NCI-H187 (cell line): ENCODE measurements at places on chromosomes 7 and 10.

- no peak for DNase-seq
Observed at GRCh38 chr7:25260862-25261494, 32.7 kb upstream of the NPVF start.

GRCh38 chr10:108388706-108389105 is 1224.2 kb upstream of the SORCS1 start:
- DNase-seq: no peak

- DNase-seq: no peak
Observed at GRCh38 chr10:84957427-84957826, 629.0 kb downstream of the CCSER2 start.

DNA sequence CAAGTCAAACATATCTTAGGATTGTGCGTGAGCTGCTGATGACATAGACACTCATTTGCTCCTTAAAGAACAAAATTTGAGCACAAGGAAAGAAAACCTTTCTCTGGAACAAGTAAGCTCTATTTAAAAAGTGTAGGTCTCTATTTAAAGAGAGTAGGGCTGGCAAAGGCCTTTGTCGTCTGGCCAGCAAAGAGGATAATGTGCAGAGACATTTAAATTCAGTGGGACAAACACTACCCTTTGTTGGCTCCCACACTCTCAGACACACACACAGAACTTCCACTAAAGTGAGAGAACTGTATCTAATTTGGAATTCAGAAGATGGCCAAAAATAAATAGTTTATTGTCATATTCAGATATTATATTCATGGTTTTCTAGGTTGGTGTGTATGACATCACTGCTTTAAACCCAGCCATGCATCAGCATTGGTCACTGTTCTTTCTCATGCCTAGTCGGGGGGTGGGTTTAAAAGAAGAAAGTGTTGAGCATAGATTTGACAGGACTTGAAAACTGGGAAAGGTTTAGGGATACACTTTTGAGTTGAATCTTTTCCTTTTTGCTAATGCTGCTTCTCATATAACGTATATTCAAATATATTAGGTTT is 49.5 kb upstream of the HDAC9 start:
- DNase-seq: no peak

GRCh38 chr7:22350466-22351328 is 6.3 kb downstream of the RAPGEF5 start:
- DNase-seq: no peak

- no peak for DNase-seq
Observed at GRCh38 chr7:41222746-41223145, 480.1 kb downstream of the INHBA start.

DNA sequence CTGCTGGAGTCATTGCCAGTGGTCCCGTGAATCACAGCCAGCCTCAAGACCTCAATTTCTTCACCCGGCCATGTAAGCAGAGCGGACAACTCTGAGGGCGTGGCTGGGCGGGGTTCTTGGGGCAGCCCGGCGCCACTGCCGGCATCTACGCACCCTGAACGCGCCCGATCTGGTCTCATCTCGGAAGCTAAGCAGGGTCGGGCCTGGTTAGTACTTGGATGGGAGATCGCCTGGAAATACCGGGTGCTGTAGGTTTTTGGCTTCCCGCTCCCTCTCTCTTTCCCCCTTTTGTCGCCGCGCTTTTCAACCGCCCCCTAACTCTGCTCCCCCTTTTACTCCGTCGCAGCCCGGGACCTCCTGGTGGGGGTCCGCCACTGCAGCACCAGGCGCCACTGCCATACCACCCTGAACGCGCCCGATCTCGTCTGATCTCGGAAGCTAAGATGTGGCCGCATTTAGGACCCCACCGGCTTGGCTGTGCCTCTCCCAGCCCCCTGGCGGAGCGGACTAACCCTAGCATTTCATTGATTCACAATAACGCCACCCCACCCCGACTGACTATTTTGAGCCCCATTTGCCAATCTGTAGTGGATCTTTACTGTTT is 25.3 kb downstream of the GARIN1A start:
- no peak for DNase-seq

GRCh38 chr10:69730251-69731156 is 71.2 kb upstream of the COL13A1 start:
- DNase-seq: no peak

DNA sequence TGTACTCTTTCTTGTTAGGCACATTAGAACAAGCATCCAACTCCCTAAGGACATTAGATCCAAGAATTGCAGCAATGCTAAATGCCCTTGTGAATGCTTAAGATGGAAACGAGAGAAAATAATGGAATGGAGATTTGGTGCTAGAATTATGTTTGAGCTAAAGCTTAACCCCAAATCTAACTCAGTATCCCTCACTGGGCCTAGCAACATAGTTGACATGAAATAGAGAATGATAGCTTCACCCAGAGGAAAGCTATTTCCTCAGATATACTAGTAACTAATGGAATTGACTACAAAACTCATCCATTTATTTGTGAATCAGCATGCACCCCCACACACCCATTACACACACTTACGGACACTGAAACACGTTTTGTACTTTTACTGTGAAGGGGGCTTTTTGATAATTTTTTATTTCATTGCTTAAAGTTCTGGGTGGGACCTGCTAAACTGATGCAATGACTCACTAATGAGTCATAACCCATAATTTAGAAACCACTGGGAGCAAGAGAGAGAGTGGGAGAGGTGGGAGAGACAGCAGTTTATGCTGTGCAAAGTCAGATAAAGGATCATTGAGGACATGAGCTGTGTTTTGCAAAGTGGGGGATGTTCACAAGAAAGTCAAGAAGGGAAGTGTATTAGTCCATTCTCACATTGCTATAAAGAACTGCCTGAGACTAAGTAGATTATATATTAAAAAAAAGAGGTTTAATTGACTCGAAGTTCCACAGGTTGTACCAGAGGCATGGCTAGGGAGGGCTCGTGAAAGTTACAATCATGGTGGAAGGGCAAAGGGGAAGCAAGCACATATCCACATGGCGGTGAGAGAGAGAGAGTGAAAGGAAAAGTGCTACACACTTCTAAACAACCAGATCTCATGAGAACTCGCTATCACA is 382.7 kb downstream of the SFMBT2 start:
- no peak for DNase-seq

GRCh38 chr7:86949052-86949778 is 110.2 kb downstream of the ELAPOR2 start:
- no peak for DNase-seq

GRCh38 chr10:132036887-132037675 is 28.7 kb upstream of the JAKMIP3 start:
- no peak for DNase-seq

DNA sequence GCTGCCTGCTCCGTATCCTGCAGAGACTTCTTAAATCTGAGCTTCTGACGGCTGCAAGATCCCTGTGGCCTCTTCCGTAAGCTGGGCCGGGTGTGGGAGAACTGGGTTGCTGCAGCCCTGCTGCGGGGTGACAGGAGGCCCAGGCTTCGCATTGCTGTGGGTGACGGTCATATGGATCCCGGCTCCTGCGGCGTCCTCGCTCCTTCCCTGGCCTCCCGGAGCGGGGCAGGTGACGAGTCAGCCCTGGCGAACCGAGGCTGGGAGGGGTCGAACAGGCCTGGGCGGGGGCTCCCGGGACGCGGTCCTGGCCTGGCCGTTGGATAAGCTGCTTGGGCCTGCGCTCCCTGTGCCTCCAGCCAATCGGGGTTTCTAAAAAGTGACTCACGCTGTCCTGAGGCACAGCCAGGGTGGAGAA is 7.8 kb upstream of the UBE2D1 start:
- no peak for DNase-seq

- DNase-seq: no peak
Observed at GRCh38 chr10:3766046-3766756, 18.8 kb downstream of the KLF6 start.

DNA sequence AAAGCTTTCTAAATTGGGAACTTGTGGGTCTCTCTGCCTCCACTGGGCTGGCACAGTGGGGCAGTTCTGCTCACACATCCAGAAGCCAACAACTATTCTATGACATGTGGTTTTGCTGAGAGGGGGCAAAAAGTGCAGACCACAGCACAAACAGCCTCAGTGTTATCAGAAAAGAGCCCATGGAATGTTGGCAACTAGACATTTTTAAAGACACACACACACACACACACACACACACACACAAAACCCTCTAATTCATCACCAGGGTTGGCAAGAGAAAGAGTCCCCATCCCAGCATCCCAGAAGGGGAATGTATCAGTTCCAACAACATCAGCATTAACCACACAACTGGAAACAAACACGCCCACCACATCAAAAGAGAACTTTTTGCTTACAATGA is 117.1 kb downstream of the FGFR2 start:
- DNase-seq: no peak

- DNase-seq: no peak
Observed at GRCh38 chr10:68601501-68602265, 41.5 kb downstream of the TET1 start.

DNA sequence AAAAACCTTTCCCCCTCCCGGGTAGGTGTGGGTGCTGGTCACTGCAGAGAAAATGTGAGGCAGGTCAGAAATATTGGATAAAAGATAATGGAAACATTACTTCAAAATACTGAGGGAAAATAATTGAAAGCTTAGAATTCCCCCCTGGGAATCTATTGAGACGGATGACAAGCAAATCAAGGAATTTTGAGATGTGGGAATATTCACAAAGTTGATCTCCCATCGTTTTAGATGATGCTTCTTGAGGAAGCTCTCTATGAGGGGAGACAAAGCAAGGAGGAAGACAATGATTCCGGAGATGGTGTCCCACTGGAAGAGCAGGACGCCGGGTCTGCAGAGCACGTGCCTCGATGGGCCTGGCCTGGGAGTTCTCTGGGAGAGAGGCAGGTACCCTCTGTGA is 211.0 kb downstream of the WDR37 start:
- DNase-seq: no peak

DNA sequence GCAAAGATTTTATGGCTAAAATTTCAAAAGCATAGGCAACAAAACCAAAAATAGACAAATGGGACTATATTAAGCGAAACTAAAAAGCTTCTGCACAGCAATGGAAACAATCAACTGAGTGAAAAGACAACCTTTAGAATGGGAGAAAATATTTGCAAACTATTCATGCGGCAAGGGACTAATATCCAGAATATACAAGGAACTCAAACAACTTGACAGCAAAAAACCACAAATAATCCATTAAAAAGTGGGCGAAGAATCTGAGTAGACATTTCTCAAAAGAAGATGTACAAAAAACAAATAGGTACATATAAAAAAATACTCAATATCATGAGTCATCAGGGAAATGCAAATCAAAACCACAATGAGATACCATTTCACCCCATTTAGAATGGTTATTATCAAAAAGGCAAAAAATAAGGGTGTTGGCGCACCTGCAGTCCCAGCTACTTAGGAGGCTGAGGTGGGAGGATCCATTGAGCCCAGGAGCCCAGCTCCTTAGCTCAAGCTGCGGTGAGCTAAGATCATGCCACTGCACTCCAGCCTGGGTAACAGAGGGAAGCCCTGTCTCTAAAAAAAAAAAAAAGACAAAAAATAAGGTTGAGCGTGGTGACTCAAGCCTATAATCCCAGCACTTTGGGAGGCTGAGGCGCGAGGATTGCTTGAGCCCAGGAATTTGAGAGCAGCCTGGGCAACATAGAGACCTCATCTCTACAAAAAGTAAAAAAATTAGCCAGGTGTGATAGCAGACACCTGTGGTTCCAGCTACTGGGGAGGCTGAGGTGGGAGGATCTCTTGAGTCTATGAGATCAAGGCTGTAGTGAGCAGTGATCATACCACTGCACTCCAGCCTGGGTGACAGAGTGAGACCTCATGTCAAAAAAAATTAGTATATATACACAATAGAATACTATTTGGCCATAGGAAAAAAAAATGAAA is 4.2 kb upstream of the CCM2 start:
- DNase-seq: no peak

DNA sequence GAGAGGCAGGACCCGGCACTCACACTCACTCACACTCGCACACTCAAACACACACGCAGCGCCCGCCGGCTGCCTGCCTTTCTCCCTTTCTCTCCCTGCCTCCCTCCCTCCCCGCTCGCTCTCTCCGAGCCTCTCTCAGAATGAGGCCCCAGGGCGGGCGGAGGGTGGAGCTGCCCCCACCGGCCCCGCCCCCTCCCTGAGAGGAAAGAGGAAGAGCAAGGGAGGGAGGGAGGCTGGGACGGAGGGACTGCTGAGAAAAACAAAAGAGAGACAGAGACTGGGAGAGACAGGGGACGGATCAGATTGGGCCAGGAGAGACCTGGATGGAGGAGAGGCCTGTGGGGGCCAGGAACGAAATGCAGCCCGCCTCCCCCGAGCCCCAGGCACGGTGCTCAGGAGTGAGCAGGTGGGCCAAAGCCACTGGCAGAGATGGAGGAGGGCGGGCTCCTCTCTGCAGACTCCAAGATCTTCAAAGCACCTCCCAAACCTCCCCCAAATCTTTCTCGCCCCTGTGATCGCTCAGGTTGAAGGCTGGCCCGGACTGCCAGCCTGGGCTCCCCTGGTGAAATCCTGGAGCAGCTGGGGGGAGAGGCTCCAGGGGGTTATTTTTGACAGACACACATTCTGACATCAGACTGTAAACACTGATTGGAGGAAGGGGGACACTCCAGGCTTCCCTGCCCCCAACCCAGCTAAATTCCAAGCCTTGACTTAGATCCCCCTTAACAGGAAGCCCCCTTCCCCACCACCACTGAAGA is 5.1 kb downstream of the LDB1 start:
- DNase-seq: peak; percentile 34

- DNase-seq: no peak
Observed at GRCh38 chr7:70421319-70421718, 710.6 kb upstream of the GALNT17 start.

DNA sequence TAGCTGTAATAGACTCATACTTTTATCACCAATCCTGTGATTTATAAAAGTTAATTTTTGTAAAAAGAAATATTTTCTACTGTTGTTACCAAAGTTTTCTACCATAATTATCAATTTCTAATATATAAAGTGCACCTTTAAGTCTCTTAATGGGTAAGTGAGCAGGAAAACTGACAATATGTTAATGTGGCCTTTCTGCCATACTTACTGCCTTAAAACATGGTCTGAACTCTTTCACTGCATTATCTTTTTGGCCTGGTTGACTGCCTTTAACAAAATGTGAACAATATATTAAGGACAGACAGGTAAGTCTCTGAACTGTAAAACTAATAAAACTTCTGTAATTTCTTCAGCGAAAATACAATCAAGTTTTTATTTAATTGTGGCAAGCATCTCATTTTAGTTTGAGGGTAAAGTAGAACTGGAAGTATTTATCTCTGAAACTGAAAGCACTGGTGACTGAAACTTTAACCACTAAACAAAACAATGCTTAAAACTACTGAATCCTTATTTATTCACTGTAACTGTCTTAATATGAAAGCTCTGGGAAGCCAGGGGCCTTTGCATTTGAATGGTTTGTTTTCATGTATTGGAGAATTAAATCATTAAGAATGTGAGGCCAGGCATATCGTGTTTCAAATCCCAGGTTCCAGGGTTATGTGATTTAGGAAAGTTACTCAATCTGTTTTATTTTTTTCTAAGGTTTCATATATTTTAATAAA is 948.8 kb upstream of the POT1 start:
- no peak for DNase-seq

GRCh38 chr7:24781106-24781505 is 23.8 kb upstream of the GSDME start:
- no peak for DNase-seq
